DMS 273 treated with DMSO at 0.1 percent for 48 hours (cell line): ENCODE measurements at places on chromosomes 13 and 19.

DNA sequence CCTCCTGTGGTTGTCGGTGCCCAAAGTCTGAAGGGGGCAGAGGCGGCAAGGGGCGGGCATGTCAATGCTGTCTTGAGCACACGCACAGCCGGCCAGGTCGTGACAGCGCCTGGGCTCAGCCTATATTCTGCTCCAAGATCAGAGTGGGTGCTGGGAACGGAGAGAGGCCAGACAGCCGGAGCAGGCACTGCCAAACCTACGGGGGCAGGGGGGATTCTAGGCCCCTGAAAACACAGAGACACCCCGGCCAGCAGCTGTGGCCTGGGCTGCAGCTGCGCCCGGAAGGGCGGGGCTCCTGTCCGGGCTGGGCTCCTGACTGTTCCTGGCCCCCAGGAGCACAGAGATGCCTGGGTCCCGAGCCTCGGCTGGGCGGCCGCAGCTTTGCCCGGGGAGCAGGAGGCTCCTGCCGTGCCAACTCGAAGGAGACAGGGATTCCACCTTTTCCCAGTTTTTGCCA, 2662.9 kb upstream of the PCDH20 start:
- no peak for DNase-seq

GRCh38 chr13:38766799-38767198, 79.9 kb downstream of the FREM2 start:
- no peak for DNase-seq

DNA sequence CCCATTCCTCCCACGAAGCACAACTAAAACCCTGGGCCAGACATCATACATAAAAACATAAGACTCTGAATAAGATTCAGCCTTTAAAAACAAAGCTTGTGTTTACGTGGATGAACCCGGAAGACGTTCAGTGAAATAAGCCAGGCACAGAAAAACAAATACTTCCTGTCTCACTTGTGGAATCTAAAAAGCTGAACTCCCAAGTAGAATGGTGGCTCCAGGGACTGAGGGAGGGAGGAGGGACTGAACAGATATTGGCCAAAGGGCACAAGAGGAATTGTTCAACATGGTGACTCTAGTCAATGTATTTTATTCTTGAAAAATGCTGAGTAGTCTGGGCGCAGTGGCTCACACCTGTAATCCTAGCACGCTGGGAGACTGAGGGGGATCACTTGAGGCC, 35.7 kb upstream of the TPM4 start:
- DNase-seq, result no peak

- no peak for DNase-seq
Observed at GRCh38 chr13:46097663-46098062, 7.2 kb downstream of the CPB2 start.

- DNase-seq, result no peak
Observed at GRCh38 chr13:98856983-98857382, 104.5 kb upstream of the SLC15A1 start.

GRCh38 chr19:7734220-7735203, 2.6 kb upstream of the CLEC4G start:
- DNase-seq, result no peak

DNA sequence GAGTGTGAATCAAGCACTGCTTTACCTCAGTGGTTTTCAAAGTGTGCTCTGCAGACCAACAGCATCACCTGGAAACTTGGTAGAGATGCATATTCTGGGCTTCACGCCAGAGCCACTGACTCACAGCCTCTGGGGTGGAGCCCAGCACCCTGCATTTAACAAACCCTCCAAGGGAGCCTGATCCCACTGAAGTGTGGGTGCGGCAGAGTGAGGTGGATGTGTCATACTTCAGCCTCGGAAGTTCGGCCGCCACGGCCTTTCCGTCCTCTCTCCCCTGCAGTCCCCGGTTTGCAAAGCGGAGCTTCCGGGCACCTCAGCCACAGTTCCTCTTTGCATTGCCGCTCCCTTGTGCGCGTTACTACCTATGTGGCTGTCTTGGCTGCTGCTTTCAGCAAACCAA, 33.3 kb upstream of the MICU2 start:
- DNase-seq, result no peak

- no peak for DNase-seq
Observed at GRCh38 chr13:91142572-91142971, 204.9 kb upstream of the MIR17HG start.

GRCh38 chr13:81406639-81407292, 1065.8 kb upstream of the SPRY2 start:
- no peak for DNase-seq

GRCh38 chr19:6674868-6675305, 4.9 kb upstream of the TNFSF14 start:
- DNase-seq, result no peak
